Activated naive CD8-positive, alpha-beta T cell treated with anti-CD3 and anti-CD28 coated beads, Interleukin-2, amount 50 U/mL, for 24 hours (primary cell): ENCODE measurements at places on chromosomes 16 and 17.

GRCh38 chr17:38883592-38884526, 14.0 kb downstream of the LASP1 start:
- DNase-seq = no peak

DNA sequence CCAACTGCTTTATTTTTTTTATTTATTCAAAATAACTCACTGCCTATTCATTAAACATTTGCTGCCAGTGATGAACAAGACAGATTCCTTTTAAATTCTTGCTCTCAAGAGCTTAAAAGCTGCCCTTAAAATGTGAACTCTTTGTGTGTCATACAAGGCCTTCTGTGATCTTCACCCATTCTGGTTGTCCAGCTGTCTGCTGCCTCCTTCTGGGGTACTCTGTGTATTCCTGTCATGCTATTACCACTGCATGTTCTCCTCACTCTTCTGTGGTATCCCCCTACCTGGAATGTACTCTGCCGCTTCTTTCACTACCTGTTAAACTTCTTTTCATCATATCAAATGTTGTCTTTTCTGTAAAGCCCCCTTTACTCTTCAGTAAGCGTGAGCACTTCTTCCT, 165.8 kb downstream of the CHD9 start:
- DNase-seq = no peak

GRCh38 chr16:19595043-19595767, 39.7 kb downstream of the VPS35L start:
- DNase-seq = no peak

GRCh38 chr17:82228842-82229697, at the start of gene SLC16A3:
TSS of gene SLC16A3 (plus strand) at chr17:82229042. CDS start at chr17:82236009, 6,967 bp downstream.
- DNase-seq = peak; percentile 76

- DNase-seq = no peak
Observed at GRCh38 chr16:50198802-50199403, 45.8 kb downstream of the TENT4B start.
